NCI-H1092 treated with DMSO at 0.1 percent for 48 hours (cell line): ENCODE measurements at places on chromosomes 11 and 22.

- DNase-seq = no peak
These were observed 1.2 kb downstream of the ELFN2 start for GRCh38 chr22:37425800-37426705.

GRCh38 chr22:31800065-31800464 is 46.2 kb downstream of the DEPDC5 start:
- no peak for DNase-seq

DNA sequence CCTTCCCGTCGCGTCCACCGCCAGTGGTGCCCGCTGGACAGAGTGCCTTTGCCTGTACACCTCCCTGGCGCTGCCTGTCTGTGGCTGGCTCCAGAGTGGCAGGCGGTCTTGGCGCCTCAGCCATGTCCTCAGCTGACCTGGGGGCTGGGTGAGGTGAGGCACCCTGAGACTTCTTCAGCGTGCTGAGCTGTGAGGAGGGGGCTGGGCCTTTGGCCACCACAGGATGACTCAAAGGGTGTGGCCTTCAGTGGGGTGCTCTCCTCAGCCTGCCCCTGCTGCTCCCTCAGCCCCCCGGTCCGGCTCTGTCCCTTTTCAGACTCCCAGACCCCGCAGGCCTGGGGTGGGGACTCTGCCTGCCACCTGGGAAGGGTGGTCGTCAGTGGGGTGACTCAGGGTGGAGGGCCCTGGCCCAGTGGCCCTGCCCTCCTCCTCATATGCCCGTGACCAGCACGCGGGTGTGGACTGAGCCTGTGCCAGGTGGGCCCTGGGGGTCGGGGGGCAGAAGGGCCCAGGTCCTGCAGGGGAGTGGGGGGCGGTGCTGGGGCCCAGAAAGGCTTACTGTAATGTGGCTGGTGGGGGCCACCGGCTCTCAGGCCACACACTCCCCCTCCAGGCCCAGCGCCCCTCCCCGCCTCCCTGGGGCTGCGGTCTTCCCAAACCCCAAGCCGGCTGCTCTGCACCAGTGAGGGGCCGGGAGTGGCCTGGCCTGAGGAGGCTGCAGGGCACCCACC is 15.9 kb downstream of the CRELD2 start:
- DNase-seq = no peak

GRCh38 chr11:19777377-19778102 is 64.9 kb downstream of the NAV2 start:
- DNase-seq = peak; percentile 30
